ENCODE measurements at places on chromosomes 2 and 18.

GRCh38 chr2:207766041-207766551 lies 3.6 kb downstream of the FZD5 start:
- DNase-seq: no peak

GRCh38 chr18:24560511-24560981 lies 100.1 kb downstream of the HRH4 start:
- DNase-seq: no peak

DNA sequence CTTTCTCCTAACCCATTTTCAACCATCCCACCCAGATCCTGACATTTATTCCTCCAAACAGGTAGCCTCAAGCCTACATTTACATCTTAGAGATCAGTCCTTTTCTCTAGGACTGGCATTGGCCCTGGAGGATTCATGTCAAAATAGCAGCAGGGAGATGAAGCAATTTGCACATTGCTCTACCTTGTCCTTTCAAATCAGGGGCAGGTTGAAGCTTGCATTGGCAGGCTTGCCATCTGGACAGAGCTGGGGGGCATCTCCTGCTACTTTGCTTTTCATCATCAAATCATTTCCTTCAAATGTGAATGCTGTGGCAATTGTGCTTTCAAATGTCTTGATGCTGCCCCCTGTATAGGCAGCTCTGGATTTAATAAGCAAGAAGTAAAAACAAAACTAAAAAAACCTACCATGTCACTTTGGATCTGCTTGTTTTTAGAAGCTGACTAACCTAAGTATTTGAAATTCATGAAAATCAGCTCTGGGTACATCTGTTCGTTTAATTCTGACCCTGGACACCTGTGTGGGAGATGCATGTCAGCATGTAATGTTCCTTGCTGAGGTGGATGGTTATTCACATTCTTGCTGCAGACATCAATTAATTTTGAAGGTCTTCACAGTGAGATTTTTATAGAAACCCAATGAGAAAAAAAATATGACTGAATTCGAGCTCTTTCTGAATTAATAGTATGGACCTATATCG lies 47.9 kb downstream of the KIF5C start:
- no peak for DNase-seq

DNA sequence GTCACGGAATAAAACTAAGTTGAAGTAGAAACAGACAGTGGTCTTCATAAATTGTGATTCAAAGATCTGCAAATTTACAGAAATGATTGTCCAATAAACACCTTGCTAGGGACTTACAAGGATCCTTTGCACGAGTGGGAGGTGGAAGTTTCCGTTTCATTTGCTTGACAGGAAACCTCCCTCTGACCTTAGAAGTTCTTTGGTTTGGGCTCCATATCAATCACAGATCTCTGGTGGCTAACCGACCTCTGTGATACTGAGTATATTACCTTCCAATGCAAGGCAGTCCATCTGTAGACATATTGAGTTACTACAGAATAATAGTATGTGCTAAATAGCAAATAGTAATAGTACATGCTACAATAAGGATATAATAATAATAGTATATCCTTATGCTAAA lies 33.7 kb upstream of the RNF152 start:
- DNase-seq: peak; percentile 20

- no peak for DNase-seq
Measured at GRCh38 chr2:25567406-25567805, 106.0 kb downstream of the DTNB start.

DNA sequence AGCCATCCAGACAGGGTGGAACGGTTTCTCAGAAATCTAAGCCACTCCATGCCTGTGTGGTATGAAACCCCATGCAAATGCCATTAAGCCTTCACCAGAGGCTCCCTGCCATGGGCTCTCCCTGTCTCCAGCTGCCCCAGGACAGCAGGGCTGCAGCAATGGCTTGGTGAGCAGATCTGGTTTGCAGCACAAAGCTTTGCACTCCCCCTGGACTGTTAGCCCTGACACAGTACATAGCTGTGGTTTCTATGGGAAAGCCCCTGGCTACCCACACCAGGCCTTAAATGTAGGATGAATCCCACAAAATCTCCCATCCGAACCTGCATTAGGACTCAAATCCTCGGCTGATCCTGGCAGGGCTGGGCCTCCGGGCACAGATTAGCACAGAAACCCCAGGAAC lies 291.6 kb downstream of the TNS1 start:
- no peak for DNase-seq

DNA sequence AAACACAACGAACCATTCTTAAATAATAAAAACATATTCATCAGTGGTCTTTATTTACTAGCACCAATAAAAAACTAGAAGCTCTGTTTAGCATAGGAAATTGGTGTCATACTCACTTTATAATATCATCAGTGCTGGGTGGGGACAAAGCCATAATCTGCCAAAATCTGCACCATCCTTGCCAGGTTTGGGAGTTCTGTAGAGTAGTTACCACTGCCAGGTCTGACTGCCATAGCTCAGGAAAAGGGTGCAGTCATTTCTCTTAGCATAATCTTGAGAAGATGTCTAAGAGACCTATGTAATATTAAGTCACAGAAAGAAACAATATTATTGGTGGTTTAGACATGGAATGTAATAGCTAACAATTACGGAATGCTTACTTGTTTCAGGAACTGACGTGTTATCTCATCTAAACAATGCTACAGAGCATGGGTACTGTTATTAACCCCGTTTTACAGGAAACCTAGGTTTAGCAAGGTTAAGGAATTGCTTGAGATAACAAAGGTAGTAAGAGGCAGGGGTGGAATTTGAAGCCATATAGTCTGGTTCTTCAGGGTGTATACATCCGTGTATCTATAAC lies 1.6 kb upstream of the MARCHF7 start:
- DNase-seq: no peak
